ENCODE measurements at places on chromosomes 11 and 22.

DNA sequence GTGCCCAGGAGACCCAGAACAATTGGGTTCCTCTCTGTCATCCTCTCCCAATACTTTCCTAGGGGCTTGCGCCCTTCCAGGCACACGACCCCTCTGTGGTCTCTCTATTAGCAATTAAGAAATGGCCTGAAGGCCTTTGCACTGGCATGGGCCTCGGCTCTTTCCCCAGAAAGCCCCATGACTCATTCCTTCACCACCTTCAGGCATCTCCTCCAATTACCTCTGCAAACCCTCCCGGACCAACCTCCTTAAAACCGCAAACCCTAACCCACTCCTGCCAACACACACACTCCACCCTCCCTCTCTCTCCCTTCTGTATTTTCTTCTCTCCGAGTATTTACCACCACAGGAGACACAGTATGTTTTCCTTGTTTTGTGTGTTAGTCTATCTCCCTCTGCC, 36.7 kb downstream of the LARGE1 start:
- no peak for DNase-seq

DNA sequence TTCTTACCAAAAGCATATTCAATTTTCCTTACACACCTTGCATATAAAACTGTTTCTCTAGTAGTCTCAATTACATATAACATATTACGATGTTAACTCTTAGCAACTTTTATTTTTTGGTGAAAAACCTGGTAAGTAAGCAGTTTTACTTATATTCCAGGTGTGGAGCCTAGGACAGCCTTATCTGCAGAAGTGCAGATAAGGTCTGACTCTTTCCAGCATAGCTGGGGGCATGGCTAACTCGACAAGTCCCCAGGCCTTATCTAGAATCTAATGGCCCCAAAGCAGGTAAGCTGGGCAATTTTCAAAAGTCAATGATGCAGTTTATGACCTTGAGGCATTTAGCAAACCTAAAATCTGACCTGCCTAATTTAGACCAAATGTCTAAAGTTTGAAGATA, 4.2 kb upstream of the C1QTNF6 start:
- no peak for DNase-seq

DNA sequence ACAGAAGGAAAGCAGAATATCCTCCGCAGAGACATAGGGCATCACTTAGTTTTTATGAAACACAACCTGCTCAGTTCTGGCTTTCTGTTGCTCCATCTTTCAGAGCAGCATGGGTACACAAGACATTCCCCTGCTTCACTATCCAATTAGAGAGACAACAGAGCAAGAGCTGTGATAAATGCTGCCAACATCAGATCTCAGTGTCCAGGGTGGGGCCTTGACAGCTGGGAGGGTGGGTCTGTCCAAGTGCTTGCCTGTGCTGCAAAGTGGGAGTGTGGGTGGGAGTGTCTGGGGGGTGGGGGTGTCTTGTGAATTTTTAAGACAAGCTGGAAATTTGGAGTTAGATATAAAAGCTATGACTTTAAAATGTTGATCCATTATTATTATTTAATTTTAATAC, 369.6 kb downstream of the TENM4 start:
- DNase-seq: no peak

GRCh38 chr11:127073621-127074020, 73.1 kb upstream of the KIRREL3 start:
- no peak for DNase-seq

DNA sequence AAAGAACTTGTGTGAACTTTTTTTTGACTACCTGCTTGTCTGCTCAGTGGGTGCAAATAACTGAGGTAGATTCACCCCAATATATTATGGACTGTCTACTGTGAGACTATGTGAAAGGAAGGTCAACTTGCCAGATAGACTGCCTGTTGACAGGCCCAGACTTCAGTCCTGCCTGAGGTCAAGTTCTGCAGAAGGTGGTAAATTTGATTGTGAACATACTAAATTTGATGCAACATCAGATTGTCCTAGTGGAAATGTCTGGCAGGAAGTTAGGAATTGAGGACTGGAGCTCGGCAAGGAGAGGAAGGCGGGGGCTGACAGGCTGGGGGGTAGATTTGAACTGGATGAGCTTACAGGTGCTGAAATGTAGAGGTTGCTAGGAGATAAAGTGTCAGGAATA, 140.7 kb downstream of the TTC28 start:
- DNase-seq: no peak

- no peak for DNase-seq
Observed at GRCh38 chr22:46969491-46969890, 207.0 kb downstream of the TBC1D22A start.

DNA sequence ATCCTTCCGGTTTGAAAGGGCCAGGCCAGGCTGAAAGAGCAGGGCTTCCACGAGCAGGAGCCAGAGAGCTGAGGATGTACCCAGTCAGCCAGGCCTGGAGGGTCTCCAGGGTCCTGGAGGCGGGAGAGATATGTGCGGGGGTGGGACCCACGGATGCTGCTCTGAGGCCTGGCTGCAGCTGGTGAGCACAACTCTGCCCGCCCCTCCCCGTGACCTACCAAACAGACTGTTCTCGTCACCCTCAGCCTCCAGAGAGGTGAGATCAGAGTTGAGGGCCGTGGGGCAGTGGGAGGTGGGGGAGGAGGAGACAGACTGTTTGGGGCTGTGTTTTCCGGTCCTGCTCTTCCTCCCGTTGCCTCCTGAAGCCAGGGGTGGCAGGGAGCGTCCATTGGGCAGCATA, 42.2 kb downstream of the TRIOBP start:
- DNase-seq: peak; percentile 42

DNA sequence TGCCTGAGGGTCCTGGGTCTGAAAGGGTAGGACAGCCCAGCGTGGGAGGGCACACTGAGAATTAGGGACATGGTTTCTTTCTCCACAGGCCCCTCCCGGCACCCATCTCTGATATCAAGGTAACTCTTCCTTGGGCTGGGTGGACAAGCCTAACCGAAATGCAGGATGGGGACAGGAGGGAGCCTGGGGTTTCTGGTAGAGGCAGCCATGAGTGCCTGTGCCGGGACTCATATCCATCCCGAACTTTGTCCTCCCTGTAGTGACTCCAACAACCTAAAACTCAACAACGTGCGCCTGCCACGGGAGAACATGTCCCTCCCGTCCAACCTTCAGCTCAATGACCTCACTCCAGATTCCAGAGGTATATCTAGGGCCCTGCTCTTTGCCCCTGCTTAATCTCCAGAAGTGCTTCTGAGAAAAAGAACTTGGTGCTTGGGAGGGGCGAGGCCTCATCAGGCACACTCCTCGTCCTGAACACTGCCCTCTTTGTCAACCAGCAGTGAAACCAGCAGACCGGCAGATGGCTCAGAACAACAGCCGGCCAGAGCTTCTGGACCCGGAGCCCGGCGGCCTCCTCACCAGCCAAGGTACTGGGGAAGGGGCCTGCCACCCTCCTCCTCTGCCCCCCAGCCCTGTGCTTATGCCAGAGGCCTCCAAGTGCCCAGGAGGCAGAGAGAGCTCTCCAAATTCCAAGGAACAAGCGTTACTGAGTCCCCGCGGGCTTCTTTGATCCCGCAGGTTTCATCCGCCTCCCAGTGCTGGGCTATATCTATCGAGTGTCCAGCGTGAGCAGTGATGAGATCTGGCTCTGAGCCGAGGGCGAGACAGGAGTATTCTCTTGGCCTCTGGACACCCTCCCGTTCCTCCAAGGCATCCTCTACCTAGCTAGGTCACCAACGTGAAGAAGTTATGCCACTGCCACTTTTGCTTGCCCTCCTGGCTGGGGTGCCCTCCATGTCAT, 3.1 kb downstream of the TMEM25 start:
- DNase-seq: no peak

- DNase-seq: no peak
Observed at GRCh38 chr11:112650527-112650926, 310.7 kb upstream of the NCAM1 start.

DNA sequence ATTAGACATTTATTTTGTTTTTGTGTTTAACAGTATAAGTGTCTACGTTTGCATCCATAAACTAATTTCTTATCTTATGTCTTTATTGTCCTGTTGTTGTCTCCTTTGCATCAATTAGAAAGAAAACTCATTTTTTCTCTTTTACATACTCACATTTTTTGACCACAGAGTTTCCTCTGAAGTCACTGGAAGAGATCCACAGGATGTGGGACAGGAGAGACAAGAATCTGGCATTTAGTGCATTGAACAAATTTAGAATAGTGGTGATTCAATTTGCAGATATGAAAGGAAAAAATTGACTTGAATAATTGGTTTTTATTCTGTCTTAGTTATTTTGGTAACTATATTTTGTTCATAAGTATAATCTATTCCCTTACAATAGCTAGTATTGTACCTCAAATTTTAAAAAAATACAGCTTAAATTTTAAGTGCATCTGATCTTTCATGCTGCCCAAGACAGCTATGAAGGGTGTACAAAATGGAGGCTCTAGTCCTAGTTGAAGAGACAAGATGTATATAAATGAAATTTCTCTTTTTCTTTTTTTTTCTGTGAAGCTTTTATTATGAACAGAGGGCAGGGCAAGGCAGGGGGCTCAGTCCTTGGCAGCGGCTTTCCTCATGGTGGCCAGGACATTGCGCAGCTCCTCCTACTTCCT, 24.4 kb downstream of the HORMAD2 start:
- no peak for DNase-seq
